ENCODE measurements at places on chromosomes 1 and 21.

DNA sequence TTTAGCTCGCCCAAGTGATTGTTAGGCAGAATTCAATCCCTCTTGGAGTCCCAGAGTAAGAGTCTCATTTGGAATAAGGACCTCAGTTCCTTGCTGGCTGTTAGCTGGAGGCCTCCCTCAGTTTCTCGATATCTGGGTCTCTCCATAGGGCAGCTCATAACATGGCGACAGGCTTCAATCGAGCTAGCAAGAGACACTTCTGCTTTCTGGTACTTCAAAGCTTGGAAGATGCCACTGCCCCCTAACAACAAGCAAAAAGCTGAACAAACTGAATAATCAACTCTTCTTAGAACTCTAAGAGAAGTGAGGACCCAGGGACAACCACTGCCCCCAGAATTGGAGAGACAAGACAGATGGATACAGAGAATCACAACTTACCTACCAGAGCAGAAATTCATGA is 86.2 kb downstream of the TEX35 start:
- DNase-seq, result no peak

GRCh38 chr1:227996187-227996950 is 10.4 kb upstream of the WNT3A start:
- no peak for DNase-seq

GRCh38 chr1:49298304-49298703 is 521.6 kb upstream of the BEND5 start:
- DNase-seq, result peak; percentile 11

GRCh38 chr1:212478467-212479025 is 45.8 kb downstream of the NENF start:
- no peak for DNase-seq

GRCh38 chr1:84497631-84498275 is 8.4 kb upstream of the SPATA1 start:
- no peak for DNase-seq
